ENCODE measurements at places on chromosomes 7 and 10.

GRCh38 chr7:88289564-88290025, 17.1 kb downstream of the STEAP4 start:
- no peak for DNase-seq

- DNase-seq = no peak
Measured at GRCh38 chr7:140062528-140063299, at the start of gene PARP12. Gene PARP12, minus strand, starts transcription at chr7:140062951. Its CDS starts 104 bp downstream, at chr7:140062847.

DNA sequence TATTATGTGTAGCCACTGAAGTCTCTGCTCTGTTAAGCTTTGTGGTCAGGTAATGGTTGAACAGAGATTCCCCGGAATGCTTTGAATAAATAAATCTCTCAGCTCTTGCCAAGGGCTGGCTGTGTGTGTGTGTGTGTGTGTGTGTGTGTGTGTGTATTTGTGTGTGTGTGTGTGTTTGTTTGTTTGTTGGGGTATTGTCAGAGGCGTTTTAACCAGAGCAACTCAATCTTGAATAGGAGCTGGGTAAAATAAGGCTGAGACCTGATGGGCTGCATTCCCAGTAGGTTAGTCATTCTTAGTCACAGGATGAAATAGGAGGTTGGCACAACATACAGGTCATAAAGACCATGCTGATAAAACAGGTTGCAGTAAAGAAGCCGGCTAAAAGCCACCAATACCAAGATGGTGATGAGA, 256.2 kb upstream of the CACNA2D1 start:
- DNase-seq = no peak

- no peak for DNase-seq
Measured at GRCh38 chr7:117751775-117752174, 121.5 kb downstream of the CTTNBP2 start.

GRCh38 chr10:122632576-122632975, 67.1 kb downstream of the C10orf120 start:
- no peak for DNase-seq

- DNase-seq = no peak
Measured at GRCh38 chr7:95690367-95690947, 81.9 kb upstream of the DYNC1I1 start.

DNA sequence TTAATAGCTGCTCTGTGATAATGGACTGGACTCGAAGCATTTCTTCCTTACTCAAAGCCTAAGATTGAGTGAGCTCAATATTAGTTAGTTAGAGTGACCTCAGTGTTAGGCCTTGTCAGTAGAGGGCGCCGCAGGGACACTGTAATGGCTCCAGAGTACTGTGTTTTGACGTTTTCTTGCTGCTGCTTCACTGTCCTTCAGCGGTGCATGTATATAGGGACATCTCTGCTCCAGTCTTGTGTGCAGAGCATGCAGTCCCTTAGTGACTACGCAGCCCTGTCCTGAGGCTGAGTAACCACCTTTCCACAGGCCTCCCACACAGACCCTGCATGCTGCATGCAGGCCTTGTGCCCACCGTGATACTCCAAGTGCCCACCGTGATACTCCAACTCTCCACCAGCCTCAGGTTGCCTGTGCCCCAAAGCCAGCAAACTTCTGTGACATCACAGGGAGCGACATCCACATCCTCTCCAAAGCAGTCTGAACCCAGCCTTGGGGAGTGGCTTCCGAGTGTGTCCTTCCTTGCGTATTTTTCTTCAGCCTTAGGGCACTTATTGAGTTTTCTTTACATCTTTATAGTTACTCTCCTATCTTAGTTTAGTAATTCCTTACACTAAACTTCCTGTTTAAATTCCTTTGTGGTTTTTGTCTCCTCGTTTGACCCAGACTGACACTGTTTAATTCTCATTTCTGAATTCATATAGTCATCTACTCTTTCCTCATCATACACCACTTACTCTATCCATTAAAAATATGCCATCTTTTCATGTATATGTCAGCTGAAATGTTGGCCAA, 118.2 kb downstream of the JAZF1 start:
- no peak for DNase-seq

DNA sequence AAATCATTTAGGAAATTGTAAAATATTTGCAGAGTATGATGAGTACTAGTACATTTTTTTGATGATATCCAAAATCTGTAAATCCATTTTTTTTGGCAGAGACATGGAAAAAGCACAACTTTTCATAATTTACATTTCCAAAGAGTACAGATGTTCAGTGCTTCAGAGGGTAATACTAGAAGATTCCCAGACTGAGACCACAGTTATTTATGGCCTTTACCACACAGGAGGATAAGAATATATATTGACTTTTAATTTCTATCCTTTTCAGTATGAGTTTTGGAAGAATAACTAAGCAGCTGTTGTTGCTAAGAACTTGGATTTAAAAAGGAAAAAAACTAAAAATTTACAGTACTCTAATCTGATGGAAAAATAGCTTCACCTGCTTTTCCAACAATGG, 61.9 kb downstream of the HGF start:
- no peak for DNase-seq

- no peak for DNase-seq
Measured at GRCh38 chr10:15571575-15571974, 148.1 kb downstream of the ITGA8 start.

DNA sequence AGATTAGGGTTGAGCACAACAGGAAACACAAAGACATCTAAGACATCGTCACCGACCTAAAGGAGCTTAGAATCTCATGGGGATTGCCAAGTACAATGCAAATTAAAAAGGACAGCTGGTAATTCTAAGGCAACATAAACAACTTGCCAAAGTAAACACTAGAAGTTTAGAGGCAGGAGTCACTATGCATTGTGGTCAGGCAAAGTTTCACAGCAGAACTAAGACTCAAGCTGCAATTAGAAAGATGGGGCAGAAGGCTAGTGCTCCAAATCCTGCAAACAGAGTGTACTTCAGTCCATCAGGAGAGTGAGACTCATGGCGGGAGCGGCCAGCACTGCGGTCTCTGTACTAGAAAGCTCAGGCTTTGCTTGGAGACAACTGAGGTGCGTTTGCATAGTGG, 52.7 kb downstream of the HIPK2 start:
- no peak for DNase-seq
